Activated naive CD8-positive, alpha-beta T cell treated with anti-CD3 and anti-CD28 coated beads, Interleukin-2, amount 50 U/mL, for 16 hours (primary cell): ENCODE measurements at places on chromosomes 12 and 14.

DNA sequence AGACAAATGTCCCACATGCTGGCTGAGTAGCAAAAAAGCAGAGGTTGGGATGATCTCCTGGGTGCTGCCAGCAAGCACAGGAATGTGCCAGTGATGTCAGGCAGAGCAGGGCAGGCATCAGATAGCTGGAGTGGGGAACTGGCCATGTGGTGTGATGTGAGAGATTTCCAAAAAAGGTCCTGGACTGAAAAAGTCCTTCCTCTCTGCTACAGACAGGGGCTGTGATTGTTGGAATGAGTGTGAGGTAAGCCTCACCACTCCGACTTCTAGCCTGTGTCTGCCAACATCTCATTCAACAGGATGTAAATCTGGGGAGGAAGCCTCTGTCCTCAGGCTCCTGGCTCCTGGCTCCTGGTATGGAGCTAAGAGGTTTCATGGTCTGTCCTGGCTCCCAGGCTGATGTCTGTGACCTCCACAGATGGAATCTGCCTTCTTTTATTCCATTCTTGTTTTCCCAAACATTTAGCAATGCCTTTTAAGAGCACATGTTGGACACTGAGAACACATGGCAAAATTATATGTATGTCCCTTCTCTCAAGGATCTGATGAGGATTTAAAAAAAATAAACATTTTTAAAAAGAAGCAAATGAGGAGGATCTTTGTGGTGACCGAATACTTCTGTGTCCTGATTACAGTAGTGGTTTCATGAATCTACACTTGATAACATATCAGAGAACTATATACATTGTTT is 50.1 kb upstream of the STK38L start:
- DNase-seq, result no peak

DNA sequence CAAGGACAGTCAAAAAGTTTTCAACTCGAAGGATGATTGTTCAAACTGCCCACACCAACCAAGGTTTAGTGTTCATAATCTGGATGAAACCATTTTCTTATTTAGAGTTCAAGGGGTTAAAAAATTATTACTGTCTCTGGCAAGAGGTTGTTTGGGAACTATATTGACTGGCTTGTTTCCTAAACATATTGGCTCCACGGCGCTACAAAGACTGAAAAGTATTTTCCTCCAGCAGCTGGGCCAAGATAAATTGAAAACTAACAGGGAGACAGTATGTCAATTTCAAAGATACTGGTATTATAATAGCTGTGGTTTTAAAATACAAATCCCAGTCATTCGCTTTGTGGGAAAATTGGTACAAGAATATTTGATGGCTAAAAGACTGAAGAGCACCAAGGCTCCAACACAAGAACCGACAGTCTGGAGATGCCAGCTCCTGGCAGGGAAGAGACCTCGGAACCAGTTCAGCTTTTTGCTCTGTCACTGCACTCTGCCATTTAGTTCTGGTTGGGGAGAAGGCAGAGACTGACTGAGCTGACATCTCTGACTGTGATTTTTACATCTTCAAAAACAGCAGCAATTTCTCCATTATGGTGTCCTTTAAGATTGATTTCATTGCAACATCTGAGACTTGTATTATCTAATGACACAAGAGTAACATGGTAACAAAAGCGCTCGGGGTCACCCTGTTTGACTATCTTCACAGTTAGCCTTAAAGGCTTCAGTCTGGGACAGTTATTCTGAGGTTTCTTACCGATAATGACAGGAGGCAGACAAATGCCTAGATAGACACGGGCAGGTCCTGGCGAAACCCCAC is 62.0 kb downstream of the ST8SIA1 start:
- no peak for DNase-seq

- DNase-seq, result no peak
Observed at GRCh38 chr12:95994476-95994875, 1.7 kb downstream of the HAL start.

GRCh38 chr12:123986374-123986965 is 13.5 kb downstream of the ZNF664 start:
- DNase-seq, result no peak
